ENCODE measurements at places on chromosomes 12 and 14. TPM values are rescaled to one million over a fixed set of nuclear protein-coding genes. Genes with fewer than 3 reads are reported as not detected.

- DNase-seq, result no peak
These were observed 72.1 kb downstream of the FOXN3 start for GRCh38 chr14:89344920-89345254.

GRCh38 chr12:108419949-108420348, 80.8 kb upstream of the CMKLR1 start:
- DNase-seq, result no peak

- no peak for DNase-seq
These were observed 524.1 kb upstream of the TBX3 start for GRCh38 chr12:115208098-115208497.

Gene R3HDM2
- polyA plus RNA-seq, result 23.1 TPM

GRCh38 chr14:100882991-100883788, 20.3 kb downstream of the RTL1 start:
- DNase-seq, result no peak

GRCh38 chr14:104266631-104267575, 128.5 kb downstream of the KIF26A start:
- DNase-seq, result no peak

GRCh38 chr14:81555684-81556083, 22.0 kb upstream of the SEL1L start:
- DNase-seq, result no peak

Gene IFI27
- 1.2 TPM for polyA plus RNA-seq
